ENCODE measurements at places on chromosomes 7 and 10.

- DNase-seq = no peak
Measured at GRCh38 chr10:98251399-98251798, 16.6 kb downstream of the LOXL4 start.

GRCh38 chr7:131254211-131254610 lies 73.5 kb upstream of the MKLN1 start:
- DNase-seq = no peak

DNA sequence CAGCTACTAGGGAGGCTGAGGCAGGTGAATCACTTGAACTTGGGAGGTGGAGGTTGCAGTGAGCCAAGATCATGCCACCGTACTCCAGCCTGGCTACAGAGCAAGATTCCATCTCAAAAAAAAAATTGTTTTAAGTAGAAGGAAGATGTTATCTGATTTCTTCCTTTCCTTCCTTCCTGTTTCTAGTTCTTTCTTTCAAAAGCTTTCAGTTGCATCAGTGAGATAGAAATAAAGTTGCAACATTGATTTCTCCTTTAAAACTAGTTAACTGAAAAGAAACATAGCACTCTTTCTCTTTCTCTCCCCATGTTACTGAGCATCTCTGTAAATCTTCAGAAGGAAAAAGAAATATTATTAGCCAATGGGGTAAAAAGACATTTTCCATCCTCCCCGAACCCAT lies 37.5 kb downstream of the CNNM1 start:
- no peak for DNase-seq

DNA sequence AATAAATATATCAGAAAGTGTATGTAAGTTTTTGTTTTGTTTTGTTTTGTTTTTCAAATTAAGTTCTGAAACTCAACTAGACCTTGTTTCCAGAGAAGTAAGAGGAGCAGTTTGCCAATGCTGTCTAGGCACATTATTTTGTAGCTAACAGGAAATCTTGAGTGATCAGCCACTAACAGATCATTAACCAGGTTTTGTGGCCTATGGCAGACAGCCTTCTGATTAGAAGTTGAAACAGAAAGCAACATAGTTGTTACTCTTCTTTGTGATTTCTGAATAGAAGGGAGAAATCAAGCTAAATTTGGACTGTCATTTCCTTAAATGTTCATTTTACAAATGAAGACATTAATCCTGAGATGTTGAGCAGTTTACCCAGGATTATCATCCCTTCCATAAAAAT lies 142.6 kb downstream of the PLXDC2 start:
- no peak for DNase-seq

DNA sequence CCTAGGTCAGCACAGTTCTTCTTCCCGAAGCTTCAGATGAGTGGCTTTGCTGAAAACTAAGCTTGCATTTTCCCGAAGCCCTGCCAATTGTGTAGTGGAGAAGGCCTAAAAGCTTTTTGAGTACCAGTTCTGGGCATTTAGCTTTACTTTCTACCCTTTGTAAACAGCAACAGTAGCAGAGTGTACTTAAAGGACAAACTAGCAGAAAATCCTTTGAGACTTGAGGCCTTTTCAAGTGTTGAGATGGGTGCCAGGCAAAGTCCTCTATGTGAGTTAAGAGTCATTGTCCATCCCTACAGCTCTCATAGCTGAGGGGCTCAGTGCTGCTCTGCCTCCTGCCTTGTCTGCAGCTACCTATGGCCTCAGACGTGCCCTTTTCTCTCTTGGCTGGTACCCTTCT lies 368.2 kb downstream of the CCSER2 start:
- DNase-seq = no peak
